Vagina (tissue), 2 donors: ENCODE measurements at places on chromosomes 7 and 10. TPM values are rescaled to one million over a fixed set of nuclear protein-coding genes. Genes with fewer than 3 reads are reported as not detected.

DNA sequence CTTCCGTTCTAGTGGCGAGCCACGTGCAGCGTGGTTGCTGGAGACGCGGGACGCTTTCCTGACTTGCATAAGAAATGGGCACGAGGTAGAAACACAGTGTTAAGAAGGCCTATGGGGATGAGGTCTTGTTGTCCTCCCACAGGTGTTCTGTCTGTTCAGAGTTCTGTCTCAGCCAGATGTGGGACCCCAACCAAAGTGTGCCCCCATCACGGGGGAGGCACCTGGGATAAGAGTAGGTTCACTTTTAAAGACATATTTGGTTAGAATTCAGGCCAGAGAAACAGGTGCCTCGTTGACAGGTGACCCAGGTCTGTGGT, 56.0 kb upstream of the PITRM1 start:
- DNase-seq = no peak

DNA sequence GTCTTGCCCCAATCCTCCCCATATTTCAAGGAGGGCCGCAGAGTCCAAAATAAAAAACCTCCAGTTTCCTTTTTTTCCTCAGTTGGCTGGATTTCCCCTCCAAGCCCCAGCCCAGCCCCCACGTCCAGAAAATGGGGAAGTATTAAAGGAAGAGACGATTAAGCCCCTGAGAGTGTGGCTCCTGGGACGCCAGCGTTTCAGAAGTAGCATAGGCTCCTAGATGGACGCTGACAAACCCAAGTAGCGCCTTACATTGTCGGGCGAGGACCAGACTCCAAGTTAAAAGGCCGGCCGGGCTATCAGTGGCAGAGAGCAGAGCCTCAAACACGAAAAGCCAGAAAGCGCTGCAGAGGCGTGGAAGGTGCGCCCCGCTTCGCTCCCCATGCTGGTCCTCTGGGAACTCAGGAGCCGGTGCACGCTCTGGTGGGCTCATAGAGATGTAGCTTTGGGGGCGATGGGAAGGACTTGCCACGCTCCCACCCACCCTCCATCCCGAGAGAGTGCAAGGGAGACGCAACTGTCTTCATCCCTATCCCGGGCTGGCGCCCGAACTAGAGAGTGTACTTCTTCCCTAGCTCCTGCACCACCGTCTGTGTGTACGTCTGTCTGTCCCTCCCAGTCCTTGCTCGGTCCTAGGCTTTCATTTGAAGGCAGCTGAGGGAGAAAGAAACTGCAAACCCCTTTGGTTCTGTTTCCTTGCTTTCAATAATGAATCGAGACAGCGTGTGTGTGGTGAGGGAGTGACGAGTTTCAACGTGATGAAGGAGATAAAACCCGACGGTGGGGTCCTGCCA, 6.3 kb upstream of the EMX2 start:
- DNase-seq = no peak

ADIRF gene
- 374 TPM for total RNA-seq

DNA sequence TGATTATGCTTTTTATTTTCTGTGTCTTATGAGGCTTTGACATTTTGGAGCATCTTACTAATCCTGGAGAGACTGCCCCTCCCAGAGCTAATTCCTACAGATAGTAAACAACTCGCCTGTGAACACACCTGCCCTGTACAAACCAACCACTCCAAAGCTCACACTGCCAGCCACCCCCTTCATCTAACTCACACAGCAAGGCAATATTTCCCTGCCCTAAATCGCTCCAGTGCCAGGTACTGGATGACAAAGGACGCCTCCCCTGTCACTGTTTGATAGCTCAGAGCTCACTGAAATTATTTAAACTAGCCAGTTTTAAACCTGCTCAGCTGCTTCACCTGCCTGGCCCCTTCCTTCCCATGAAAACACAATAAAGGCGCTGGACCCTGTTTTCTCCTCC, 535.1 kb upstream of the CELF2 start:
- no peak for DNase-seq

GRCh38 chr10:42553064-42553407, 85.3 kb downstream of the ZNF33B start:
- DNase-seq = no peak

- no peak for DNase-seq
Measured at GRCh38 chr10:132309471-132309865, 1.7 kb upstream of the STK32C start.

DNA sequence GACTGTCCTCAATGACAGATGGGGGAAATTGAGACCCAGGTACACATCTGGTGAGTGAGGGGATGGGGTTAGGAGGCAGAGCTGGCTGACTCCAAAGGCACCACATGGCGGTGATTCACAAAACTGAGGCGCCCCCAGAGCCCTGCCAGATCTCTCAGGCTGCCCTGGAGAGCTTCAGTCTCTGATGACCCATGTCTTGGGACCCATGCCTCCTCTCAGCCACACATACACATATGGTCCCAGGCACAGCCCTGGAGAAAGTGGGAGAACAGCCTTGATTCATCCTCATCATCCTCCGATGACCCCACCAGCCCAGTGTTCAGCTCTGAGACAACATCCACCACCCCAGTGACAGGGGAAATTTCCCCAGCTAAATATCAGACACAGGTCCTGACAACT, 426.0 kb downstream of the RPS24 start:
- no peak for DNase-seq

DNA sequence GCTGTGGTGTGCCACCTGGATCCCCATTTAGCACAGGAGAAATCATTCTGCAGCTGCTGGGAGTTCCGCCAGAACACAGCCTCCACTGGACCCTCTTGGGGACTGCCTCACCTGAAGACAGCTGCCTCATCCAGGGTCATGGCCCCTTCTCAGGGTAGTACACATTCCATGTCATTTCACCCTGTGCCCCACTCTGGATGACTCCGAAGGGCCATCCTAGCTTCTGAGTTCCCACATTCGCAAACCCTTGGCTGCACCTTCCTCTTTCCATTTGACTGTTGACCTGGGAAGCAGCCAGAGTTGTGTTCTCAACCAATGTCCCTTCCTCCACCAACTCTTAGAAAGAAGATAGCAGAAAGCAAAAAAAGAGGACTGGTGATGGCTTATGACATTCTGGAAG, 125.6 kb upstream of the TBX20 start:
- no peak for DNase-seq

RTKN2 gene
- 2.5 TPM for total RNA-seq

GRCh38 chr10:6542999-6543430, 37.1 kb downstream of the PRKCQ start:
- no peak for DNase-seq

DNA sequence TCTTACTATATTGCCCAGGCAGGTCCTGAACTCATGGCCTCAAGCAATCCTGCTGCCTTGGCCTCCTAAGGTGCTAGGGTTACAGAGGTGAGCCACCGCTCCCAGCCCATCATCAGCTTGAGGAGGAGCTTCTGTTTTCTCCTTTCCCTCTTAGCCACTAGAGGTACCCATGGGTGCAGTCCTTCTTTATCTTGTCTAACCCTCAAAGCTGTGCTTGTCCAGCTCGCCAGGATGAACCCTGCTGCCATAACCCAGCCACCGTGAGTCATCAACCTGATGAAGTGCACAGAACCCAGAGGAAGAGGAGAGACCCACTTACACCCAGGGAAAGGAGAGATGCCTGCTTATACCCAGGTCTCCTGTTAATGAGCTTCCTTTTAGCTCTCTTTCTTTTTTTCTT, 133.4 kb downstream of the CUL2 start:
- DNase-seq = no peak

DNA sequence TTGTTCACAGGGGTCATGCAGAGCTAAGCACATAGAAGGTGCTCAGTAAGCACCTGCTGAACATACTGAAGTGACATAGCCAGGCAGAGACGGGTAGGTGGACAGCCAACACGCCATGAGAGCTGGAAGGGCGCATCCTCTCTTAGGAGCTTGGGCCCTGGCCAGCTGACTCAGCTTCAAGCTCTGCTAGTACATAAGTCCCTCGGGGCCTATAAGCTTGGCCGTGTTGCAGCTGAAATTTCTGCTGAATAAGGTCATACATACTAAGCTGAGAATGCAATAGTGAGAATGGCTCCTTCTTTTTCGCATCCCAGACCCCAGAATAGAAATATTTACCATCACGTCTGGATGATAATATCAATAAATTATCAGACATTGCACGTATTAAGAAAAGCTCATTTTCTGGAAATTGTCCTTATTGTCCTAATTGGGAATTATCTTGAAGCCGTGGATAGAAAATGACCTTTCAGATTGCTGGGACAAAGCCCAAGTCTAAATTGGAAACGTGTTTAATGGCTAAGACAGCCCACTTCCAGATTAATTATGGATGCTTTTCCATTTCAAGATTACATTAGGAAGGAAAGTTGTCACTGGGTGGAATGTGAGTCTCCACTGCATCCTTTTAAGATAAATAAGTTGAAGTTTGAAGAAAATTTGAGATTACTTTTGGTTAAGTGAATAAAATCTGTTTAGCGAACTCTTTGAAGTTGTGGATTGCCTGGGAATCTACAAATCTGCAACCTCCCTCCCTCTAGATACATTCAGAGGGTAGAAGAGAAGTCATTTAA, 287.1 kb upstream of the C7orf33 start:
- DNase-seq = no peak

DNA sequence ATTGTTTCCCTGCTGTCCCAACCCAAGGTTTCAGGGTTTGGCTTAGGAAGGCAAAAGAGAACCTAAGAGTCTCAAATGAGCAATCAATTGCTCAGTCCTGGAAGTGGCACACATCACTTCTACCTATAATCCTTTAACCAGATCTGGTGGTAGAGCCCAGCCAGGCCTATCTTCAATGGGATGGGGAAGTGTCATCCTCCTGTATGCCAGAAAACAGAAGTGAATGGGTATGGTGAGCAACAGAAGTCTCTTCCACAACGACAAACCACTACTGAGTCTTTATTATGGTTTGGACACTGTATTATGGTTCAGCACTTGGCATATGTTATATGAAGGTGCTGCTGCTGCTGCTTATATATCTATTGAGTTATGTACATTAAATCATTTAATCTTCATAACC, 3.0 kb upstream of the AKR1B1 start:
- no peak for DNase-seq

GRCh38 chr7:85392326-85392725, 205.5 kb upstream of the SEMA3D start:
- DNase-seq = no peak

GRCh38 chr10:7529638-7530037, 118.8 kb upstream of the SFMBT2 start:
- DNase-seq = no peak
